T-helper 1 cell (primary cell): ENCODE measurements at places on chromosomes 3 and 15.

DNA sequence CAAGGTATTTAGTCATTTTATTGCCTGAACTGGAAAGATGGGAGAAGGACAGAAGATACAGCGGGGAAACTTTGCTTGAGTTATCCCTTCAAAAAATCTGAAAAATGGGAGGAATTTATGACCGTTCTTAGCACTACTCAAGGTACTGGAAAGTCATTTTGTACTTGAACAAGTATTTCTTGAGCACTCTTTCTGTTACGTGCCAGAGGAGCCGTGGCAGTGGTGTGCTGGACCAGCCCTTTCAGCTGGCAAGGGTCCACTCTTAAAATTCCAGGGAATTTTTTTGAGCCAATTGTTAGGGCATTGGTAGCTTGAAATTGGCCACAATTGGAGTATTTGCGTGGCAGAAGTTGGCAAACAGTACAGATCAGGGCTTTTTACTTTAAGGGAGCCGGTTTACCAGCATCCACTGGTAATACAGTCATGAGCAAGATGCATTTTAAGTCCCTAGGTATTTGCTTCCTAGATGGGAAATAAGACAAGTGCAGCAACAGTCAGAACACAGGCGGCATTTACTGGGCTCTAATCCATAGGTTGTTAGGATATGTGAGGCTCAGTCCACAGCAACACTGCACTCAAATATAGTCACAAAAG lies 145.9 kb upstream of the ST8SIA2 start:
- DNase-seq, result no peak

GRCh38 chr3:70273492-70273891 lies 38.9 kb downstream of the MDFIC2 start:
- DNase-seq, result no peak

DNA sequence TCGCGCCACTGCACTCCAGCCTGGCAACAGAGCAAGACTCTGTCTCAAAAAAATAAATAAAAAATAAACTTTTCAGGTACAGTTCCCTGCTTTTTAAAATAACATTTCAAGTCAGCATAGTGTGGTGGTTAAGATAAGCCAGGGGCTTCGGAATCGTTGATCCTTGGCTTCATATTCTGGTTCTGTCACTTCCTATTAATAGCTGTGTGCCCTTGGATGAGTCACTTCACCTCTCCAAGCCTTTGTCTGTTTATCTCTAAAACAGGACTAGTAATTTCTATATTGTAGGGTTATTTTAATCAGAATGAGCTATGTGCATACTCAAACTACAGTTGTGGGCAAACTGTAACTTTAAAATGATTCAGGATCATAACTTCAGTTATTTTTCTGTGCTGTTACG lies 53.8 kb upstream of the SENP5 start:
- no peak for DNase-seq

- no peak for DNase-seq
These were observed 198.9 kb upstream of the CBLB start for GRCh38 chr3:106067711-106068110.

DNA sequence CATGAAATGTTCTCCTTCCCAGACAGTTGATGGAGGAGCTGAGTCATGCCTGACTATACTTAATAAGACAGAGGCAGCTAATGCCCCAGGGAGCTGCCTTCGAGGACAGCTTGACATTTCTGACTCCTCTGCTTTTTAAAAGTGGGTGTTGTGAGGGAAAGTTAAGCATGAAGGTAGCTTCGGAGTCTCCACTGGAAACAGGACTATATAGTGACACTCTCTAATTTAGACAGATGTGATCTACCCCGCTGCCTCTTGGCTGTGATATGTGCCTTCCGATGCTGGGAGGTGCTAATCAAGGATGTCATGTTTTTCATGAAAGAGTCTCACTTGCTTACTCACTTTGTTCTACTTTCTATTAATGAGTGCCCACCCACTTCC lies 72.7 kb downstream of the IL1RAP start:
- peak; percentile 83 for DNase-seq

DNA sequence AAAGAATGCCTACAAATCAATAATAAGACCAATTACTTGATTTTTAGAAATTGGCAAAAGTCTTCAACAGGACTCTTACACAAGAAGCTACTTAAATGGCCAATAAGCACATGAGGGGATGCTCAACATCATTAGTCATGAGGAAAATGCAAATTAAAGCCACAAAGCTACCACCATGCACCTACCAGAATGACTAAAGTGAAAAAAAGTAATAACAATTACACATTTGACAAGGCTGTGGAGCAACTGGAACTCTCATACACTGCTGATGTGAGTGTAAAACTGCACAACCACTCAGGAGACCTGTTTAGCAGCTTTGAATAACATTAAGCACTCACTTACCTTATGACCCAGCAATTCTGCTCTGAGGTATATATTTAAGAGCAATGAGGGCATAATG lies 68.4 kb downstream of the PPCDC start:
- peak; percentile 25 for DNase-seq

- DNase-seq, result no peak
These were observed 31.4 kb upstream of the SEC13 start for GRCh38 chr3:10352146-10352911.

DNA sequence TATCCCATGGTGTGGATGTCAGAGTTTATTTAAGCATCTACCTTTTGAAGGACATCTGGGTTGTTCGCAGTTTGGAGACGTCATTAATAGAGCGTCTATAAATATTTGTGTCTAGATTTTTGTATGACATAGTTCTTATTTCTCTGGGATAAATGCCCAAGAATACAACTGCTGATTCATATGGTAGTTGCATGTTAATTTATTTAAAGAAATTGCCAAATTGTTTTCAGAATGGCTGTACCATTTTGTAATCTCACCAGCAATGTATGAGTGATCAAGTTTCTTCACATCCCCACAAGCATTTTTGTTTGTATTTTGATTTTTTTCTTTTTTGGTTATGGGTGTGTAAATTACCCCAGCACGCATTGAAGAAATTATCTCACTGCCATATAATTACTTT lies 656.9 kb downstream of the NTRK3 start:
- DNase-seq, result no peak

DNA sequence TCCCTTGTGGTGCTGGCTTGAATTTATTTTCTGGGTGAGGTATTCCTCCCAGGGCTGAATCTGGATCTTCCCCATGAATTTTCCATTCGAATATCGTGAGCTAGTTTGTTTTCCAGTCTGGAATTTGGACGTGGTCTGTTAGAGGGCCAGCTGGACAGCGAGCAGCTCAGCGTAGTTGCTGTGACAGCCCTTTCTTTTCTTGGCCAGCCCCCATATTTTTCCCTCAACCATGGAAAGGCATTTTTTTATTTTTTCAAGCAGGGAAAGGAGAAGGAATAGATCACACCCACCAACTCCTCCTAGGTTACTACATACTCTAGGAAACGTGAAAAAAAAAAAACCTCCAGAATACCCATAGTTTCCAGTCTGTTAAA lies 152.0 kb downstream of the KLHL25 start:
- DNase-seq, result no peak

DNA sequence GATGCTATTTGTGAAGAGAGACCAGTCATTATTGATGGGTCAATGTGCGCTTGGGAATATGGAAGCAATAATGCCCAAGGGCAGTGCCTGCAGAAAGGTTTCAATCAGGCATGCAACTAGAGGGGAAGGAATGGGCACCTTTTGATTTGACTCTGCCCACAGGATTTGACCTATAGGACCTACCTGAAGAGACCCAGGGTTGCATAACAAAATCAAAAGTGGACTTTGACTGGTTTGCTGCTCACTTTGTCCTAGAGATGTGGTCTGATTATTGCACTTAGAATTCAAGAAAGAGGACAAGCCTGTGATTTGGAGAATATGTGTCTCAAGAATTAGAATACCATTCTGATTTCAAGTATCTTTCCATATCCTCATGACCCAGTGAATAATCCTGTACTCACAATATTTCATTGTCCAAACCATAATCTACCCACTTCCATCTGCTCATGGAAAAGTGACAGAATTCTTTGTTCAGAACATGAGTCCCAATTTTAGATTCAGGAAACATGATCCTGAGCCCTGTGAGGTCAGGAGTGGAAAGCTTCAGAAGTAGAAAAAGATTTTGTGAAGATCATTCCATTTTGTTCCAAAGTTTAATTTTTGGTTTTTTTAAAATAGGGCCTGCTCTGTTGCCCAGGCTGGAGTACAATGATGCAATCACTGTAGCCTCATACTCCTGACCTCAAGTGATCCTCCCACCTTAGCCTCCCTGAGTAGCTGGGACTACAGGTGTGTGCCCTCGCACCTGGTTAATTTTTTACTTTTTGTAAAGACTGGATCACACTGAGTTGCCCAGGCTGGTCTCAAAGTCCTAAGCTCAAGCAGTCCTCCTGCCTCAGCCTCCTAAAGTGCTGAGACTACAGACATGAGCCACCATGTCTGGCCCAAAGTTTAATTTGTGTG lies 151.3 kb upstream of the NR2E3 start:
- no peak for DNase-seq

GRCh38 chr3:77915336-77915735 lies 875.4 kb downstream of the ROBO2 start:
- DNase-seq, result no peak

GRCh38 chr3:99534951-99535704 lies 103.3 kb upstream of the COL8A1 start:
- no peak for DNase-seq

GRCh38 chr3:48088056-48088748 lies 72.0 kb upstream of the MAP4 start:
- no peak for DNase-seq

DNA sequence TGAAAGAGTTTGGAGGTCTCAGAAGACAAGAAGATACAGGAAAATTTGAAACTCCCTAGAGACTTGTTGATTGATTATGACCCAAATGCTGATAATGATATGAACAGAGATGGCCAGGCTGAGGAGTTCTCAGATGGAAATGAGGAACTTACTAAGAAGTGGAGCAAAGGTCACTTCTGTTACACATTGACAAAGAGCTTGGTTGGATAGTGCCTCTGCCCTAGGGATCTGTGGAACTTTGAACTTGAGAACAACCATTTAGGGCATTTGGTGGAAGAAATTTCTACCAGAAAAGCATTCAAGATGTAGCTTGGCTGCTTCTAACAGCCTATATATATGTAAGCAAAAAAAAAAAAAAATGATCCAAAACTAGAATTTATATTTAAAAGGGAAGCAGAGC lies 48.9 kb upstream of the NAALADL2 start:
- no peak for DNase-seq

GRCh38 chr3:196994056-196994455 lies 25.4 kb upstream of the PIGZ start:
- no peak for DNase-seq

GRCh38 chr15:100949691-100950090 lies 30.5 kb downstream of the LRRK1 start:
- DNase-seq, result no peak

DNA sequence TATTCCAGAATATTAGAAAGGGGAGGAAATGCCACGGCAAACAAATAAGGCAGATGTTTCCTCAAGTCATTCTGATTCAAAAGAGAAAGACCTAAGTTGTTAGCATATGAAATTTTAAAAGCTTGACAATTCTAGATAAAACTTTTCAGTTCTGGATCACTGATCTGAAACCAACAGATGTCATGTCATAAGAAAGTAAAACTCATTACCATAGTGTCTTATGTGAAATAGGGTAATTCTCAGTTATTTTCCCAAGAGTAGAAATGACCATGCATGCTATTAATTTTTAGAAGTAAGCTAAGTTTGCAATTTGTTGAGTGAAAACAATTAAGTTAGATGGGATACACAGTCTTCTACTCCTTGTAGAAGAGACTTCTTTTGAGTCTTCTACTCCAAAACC lies 630.3 kb downstream of the NAALADL2 start:
- DNase-seq, result no peak

- DNase-seq, result no peak
These were observed 20.5 kb upstream of the RGMA start for GRCh38 chr15:93109336-93110102.

GRCh38 chr3:138359919-138360868 lies 11.8 kb downstream of the MRAS start:
- DNase-seq, result no peak

- DNase-seq, result peak; percentile 25
These were observed 68.7 kb downstream of the AAGAB start for GRCh38 chr15:67185621-67186225.

DNA sequence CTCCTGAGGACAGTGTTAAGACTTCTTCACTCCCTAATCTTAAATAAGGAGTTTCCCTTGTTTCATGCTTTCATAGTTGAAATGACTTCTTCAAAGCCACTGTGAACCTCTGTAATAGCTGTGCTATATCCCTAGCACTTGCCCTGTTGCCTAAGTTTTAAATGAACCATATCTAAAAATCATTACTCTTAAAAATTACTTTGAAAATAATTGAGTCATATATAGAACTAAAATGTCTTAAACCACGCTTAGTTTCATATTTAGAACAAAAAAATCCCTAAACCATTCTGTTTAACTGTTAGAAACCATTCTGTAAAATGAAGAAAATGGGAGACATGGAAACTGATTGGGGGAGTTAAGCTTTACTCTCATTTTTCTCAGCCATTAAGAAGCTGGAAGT lies 29.8 kb downstream of the DNAJC19 start:
- no peak for DNase-seq

- DNase-seq, result no peak
These were observed 75.6 kb downstream of the UBP1 start for GRCh38 chr3:33364531-33365128.

DNA sequence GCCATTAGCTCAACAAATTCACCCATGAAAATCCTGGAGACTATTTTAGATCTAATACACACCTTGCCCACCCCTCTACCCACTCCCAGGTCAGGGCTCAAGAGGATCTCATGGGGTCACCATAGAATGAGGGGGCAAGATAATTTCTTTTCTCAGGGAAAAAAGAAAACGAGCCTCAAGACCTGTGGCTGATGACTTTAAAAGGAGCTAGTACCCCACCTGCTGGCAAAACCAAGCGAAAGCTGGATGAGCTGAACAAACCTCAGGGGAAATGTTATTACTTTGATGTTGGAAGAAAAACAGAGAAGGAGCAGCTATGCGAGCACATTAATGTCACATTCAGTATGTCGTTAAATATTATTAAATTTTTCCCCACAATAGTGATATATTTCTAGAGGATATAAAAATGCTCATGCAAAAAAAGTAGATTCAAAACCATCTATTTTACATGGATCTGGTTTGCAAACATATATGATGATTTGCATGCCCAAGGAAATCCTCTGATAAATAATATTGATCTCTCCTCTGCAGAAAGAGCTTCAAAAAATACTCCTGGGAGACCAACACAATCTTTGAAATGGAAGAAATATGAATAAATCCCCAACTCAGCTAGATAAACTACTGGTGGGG lies 37.7 kb downstream of the PLD1 start:
- peak; percentile 16 for DNase-seq

- no peak for DNase-seq
These were observed 115.0 kb downstream of the ISL2 start for GRCh38 chr15:76451540-76451939.
